ENCODE measurements at places on chromosomes 7 and 10. TPM values are rescaled to one million over a fixed set of nuclear protein-coding genes. Genes with fewer than 3 reads are reported as not detected.

TEX36 gene
- not detected for total RNA-seq

TMEM229A gene
- total RNA-seq: not detected

CYP3A4 gene
- 0.14 TPM for total RNA-seq

POLR2J2 gene
- 20.9 TPM for total RNA-seq

SORBS1 gene
- 1.2 TPM for total RNA-seq

ODAD2 gene
- not detected for total RNA-seq

MBL2 gene
- not detected for total RNA-seq

NXPH1 gene
- not detected for total RNA-seq

CCAR1 gene
- total RNA-seq: 97.5 TPM

GATA3 gene
- 5.7 TPM for total RNA-seq

LRRC27 gene
- 7.2 TPM for total RNA-seq

PNLIP gene
- not detected for total RNA-seq

CALCR gene
- not detected for total RNA-seq

GTPBP4 gene
- total RNA-seq: 96.5 TPM

HK1 gene
- total RNA-seq: 235 TPM

ITIH5 gene
- total RNA-seq: not detected

CCDC172 gene
- total RNA-seq: not detected

TAF5 gene
- total RNA-seq: 10.0 TPM

C10orf95 gene
- 0.30 TPM for total RNA-seq

ANXA8 gene
- total RNA-seq: not detected

RNF32 gene
- 1.8 TPM for total RNA-seq

NCF1 gene
- 3.2 TPM for total RNA-seq

MICU1 gene
- 49.6 TPM for total RNA-seq

CPN1 gene
- total RNA-seq: not detected

AGR2 gene
- total RNA-seq: not detected

TDRD1 gene
- 0.31 TPM for total RNA-seq
